Germinal center (tissue), 1 donor: ENCODE measurements at places on chromosomes 4 and X.
A peak's percentile ranks its signal among the peaks of the same experiment; 100 is the strongest.

- no peak for DNase-seq
Observed at GRCh38 chr4:122890147-122890795, 32.1 kb downstream of the NUDT6 start.

DNA sequence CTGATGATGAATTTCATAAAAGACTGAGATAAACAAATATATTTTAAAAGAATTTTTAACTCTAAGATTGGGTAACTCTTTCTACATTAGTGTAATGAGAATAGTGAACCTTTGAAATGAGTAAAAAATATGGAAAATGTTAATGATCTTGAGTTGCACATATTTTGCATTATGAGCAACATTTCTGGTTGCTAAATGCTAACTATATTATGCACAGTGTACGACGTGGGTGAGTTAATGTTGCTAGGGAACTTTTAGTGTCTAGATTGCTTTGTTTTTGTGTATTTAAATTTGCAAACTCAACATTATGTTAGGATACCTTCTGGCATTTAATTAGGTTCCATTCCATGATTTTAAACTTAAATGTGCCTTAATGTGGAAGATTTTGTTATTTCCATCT is 612.9 kb upstream of the GALNT7 start:
- no peak for DNase-seq

DNA sequence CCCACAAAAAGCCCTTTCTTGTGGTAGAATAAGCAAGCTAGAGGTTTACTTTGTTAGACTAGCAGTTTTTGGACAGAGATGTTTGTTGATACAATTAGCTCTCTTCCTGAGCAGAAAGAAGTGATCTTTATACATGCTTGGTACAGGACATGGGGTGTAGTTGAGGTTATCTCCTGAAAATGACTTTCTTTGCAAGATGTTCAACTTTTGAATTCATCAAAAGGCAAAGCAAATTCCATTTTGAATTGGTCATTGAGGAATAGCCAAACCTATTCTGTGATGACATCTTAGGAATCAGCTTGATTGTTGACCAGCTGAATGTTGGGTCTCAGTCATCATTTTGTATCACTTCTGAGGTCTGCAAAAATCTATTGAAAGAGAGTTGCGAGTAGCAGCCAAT is 3.8 kb downstream of the CPE start:
- no peak for DNase-seq

DNA sequence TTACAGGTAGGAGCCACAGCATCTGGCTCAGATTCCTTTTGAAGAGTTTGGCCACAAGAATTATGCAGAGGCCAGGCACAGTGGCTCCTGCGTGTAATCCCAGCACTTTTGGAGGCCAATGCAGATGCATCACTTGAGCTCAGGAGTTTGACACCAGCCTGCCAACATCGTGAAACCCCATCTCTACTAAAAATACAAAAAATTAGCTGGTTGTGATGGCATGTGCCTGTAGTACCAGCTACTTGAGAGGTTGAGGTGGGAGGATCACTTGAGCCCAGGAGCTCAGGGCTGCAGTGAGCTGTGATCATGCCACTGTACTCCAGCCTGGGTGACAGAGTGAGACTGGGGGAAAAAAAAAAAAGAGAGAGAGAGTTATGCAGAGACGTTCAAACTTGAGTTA is 53.0 kb downstream of the MID1IP1 start:
- no peak for DNase-seq

DNA sequence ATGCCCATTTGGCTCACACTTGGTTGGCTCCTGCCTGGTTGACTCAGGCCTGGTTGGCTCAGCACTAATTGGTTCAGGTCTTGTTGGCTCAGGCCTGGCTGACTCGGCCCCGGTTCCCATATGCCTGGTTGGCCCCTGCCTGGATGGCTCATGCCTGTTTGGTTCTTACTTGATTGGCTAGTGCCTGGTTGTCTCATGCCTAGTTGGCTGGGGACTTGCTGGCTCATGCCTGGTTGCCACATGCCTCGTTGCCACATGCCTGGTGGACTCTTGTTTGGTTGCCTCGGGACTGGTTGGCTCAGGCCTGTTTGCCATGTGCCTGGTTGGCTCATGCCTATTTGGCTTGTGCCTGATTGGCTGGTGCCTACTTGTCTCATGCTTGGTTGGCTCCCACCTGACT is 103.7 kb downstream of the APOOL start:
- DNase-seq = no peak

DNA sequence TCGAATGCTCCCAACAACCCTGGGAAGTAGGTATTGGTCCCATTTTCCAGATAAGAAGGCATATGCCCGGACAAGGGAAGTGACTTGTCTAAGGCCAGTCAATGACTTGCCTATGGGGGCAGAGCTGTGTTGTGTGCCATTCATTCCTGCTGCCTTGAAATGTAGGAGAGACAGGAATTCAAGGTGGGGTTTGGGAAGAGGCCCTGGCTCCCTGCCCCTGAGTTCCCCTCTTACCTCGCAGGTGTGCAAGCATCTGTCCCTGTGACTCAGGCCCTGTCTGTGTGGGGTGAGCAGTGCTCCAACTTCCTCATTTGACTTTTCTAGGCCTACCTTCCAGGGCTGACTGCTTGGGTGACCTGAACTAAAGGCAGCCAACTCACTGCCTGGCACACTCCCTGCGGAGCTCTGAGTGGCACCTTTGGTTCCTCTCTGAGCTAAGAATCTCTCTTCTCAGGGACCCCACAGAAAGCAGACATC is 5.1 kb downstream of the EFNB1 start:
- peak; percentile 9 for DNase-seq

GRCh38 chr4:38150766-38151165 is 190.6 kb downstream of the PTTG2 start:
- no peak for DNase-seq

DNA sequence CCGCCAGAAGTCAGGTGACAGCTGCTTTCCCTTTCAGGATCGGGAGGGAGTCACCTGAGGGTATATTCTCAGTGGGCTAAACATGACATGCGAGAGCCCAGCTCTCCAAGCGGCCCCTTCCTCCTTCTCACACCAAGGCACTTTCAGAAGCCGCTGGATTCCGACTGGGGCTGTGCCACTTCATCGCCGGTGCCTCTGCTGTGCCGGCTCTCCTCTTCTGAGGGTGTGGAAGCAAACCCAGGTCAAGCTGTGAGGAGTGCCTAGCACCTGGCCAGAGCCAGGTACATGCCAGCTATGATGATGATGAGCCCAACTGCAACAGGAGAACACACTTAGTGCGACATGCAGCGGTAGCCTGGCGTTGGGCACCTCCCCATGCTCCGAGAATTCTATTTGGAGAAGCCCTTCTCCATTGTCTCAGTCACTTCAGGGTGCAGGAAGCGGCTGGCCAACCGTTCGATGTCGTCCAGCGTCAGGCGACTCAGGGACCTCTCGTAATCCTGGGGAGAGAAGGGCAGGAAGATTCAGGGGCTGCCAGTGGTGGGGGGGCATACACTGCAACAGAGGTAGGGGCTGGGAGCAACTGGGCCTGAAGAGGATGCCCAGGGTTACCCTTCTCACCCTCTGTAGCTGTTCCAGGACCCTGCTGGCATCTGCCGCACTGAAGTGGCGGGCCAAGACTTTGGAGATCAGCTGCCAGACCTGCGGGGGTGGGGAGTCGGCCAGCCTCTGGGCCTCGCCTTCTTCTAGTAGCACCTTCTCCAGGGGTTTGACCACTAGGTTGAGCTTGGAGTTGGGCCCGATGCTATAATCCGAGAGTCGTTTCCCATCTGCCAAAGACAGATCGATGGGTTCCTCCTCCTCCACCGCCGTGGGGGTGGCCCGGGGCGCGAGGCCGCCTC is 1.0 kb downstream of the UBL4A start:
- DNase-seq = no peak

GRCh38 chr4:129346036-129346435 is 250.1 kb downstream of the C4orf33 start:
- no peak for DNase-seq

DNA sequence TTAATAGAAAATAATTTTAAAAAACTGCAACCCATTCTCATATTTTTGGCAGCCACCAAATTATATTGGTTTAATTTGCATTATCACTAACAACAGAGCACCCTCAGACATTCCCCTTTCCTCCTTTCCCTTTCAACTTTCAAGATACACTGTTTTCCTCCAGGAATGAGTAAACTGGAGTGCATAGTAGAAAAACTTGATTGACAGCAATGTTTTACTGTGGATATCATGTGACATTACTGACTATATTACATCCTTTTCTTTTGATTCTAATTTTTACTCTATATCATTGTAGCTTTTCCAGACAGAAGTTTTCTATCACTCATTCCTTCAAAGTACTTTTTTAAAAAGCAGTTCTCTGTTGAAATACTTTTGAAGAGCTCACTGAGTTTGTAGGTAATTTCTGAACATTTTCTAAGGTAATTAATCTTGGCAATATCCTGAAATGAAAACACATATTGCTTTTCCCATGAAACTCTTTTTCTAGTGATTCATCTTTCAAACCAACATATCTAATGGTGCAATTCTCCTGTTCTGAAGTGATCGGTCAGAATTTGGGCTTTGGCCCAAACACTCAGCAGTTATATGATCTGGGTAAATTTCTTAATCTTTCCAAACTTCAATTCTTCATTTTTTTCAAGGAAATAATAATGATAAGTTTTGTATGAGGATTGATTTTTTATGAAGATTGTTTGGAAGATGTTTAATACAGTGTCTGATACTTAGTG is 920.4 kb upstream of the EPHA5 start:
- DNase-seq = no peak

DNA sequence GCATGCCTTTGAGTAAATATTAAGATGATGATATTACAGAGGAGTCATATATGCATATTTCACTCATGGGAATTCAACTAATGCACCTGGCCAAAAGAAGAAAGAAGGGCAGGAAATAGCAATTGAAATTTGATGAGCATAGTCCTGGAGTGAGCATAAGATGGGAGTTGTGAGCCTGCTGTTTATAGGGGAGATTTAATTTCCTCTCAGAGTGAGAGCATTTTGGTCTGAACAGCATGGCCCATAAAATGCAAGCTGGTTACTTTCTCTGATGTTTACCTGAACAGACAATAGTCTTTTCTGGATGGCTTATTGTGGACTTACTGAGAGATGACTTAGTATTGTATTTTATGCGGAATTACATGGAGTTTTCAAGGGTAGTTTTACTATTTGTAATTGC is 53.6 kb downstream of the FHIP1A start:
- no peak for DNase-seq

DNA sequence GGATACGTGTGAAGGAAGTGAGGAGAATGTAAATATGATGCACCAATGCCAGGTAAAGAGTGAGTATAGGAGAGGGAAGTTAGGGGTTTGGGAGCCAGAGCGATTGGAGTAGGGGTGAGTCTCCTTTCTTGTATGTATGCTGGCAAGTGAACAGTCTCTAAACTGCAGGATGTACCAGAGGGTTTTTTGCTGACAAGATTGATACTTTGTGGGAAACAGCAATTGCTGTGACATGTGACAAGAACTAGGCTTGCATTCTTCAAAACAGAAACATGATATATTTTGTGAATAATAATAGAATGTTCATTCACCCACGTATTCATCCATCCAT is 706 bp downstream of the CHIC1 start:
- no peak for DNase-seq

- DNase-seq = no peak
Observed at GRCh38 chrX:44908153-44908552, 35.2 kb downstream of the KDM6A start.

DNA sequence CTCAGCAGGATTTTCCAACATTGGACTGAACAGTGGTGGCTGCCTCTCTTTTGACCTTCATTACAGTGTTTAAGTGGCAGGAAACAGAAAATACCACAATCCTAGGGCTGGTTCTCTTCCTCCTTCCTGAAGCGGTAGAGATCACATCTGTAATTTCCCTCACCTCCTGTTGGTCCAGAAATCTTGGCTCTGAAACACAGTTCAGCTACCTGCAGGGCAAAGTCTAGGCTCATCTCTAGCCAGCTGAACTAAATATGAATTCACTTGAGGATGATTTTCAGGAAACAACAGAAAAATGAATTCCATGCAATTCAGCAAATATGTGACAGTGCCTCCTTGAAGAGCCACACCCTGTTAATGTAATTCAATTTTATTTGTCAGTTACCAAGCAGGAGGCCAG is 531.9 kb downstream of the INPP4B start:
- DNase-seq = no peak

- DNase-seq = no peak
Observed at GRCh38 chr4:78757574-78757973, 18.6 kb upstream of the BMP2K start.

- no peak for DNase-seq
Observed at GRCh38 chr4:37540486-37540885, 145.7 kb downstream of the RELL1 start.

DNA sequence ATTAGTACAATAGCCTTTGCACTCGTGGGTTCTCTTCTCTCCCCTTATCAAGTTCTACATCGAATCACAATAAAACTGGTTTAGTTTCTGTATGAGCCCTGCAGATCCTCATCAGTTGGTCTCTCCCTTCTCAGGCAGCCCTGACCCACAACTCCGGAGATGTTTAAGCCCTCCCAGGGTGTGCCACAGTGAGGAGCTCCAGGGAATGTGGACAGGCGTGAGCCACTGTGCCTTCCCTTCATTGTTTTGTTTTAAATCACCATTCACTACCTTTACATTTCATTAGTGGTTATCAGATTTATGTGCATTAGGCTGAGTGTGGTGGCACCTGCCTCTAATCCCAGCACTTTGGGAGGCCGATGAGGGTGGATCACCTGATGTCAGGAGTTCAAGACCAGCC is 133.2 kb downstream of the LARP7 start:
- no peak for DNase-seq

DNA sequence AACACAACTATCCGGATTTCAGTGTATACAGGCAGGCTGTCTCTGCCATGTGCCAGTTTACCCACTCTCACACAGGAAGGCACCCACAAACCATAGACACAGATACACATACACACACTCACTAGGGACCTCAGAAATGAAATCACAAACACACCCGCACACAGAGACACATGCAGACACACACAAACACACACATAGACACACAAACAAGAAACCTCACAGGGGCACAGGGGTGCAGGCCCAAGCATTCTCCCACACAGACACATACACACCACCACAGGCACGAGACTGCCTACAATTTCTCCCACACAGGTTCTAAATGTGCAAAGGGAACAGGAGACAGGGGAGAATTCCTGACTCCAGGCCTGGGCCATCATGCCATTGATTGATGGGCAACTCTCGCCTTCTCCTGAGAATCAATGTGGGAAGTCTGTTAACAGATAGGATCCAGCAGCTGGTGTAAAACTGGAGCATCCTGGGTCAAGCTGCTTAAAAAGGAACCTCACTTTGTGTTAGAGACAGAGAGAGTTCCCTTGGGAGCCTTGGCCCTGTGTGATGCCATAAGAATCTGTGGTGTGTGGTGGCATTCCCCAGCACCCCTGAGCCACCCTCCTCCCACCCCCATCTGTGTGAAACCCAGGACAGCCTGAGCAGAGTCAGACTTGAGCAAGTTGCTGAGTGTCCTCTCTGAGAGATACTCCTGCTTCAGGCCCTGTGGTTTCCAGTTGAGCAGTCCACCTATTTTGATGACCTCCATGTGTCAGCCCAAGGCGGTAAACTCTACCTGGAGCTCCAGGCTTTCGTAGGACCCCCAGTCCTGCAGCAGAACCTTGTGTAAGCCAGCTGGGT is 33.9 kb downstream of the NBDY start:
- DNase-seq = no peak

DNA sequence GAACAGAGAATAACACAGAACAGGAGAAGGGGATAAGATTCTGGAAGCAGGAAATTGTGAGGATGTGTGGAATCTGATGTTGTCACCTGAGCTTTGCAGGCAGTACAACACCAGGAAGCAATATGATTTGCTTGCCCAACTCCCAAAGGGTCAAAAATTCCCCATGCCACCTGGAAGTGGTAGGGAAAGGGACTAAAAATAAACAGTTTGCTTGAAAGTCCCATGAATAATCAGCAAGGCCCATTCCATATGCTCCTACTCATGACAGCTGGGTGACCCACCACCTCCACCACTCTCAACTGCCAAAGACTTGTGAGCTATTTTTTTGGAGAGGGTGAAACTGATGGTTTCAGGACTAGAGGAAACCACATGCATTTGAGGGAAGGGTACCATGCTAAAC is 168.4 kb downstream of the KCNIP4 start:
- no peak for DNase-seq
